Breast epithelium (tissue), 4 donors: ENCODE measurements at places on chromosomes 6 and 20. TPM values are rescaled to one million over a fixed set of nuclear protein-coding genes. Genes with fewer than 3 reads are reported as not detected.

- no peaks in the 10 kb centered on the region for H3K27me3 ChIP-seq
- no peaks in the 10 kb centered on the region for H3K36me3 ChIP-seq
- H3K4me1 ChIP-seq, result no peaks in the 10 kb centered on the region
- DNase-seq, result no peak
These were observed 593.4 kb upstream of the JAG1 start for GRCh38 chr20:11267131-11267761.

DNA sequence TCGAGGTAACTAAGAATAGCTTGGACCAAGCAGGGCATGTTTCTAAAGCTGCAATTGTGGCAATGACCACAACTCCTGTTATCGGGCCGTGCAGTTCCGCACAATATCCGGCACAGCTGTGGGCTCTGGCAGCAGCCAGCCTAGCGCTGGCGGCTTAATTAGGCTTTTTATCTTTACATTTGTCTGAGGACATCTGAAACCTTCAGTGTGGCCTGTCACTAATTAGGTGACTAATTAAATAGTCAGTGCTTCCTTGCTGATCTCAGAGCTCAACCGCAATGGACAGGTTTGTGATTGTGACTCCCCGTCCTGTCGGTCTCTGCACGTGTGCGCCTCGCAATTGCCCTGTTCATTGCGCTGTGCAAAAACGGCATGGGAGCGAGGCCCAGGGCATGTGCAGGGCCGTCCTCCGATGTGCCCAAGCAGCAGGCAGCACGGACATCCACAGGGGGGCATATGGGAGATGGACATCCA, 134.8 kb upstream of the INSM1 start:
- no peak overlapping the region for H3K27ac ChIP-seq
- no peaks in the 10 kb centered on the region for H3K36me3 ChIP-seq
- no peak overlapping the region for H3K4me3 ChIP-seq
- H3K27me3 ChIP-seq, result no peaks in the 10 kb centered on the region

DNA sequence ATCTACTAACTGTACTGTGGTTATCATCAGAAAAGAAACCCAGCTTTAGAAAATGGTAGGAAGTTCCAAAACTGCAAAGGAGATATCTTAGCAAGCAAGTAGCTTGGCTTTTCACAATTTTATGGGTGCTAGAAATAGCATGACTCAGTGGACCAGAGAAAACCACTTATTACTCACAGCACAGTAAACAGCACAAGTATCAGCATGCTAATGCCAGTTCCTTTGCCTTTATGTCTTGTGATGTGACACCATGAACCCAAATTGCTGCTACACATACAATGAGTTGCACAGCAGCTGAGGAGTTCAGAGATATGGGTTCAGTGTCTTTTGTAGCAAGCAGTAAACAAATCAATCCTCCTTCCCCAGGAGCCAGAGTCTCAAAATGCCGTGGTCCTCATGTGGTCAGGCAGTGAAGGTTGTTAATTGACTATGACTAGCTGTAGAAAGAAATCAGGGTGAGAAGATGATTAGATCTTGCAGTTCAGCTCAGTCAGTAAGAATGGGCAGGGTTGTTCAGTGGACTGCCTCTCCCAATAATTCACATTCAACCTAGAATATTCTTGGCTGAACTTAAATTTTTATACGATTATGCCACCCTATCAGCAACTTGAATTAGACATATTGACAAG, 73.3 kb downstream of the OPRM1 start:
- no peak overlapping the region for H3K27ac ChIP-seq
- no peak overlapping the region for H3K4me3 ChIP-seq
- no peak for DNase-seq
- no peaks in the 10 kb centered on the region for H3K4me1 ChIP-seq
- H3K27me3 ChIP-seq, result no peaks in the 10 kb centered on the region
- no peaks in the 10 kb centered on the region for H3K36me3 ChIP-seq

DNA sequence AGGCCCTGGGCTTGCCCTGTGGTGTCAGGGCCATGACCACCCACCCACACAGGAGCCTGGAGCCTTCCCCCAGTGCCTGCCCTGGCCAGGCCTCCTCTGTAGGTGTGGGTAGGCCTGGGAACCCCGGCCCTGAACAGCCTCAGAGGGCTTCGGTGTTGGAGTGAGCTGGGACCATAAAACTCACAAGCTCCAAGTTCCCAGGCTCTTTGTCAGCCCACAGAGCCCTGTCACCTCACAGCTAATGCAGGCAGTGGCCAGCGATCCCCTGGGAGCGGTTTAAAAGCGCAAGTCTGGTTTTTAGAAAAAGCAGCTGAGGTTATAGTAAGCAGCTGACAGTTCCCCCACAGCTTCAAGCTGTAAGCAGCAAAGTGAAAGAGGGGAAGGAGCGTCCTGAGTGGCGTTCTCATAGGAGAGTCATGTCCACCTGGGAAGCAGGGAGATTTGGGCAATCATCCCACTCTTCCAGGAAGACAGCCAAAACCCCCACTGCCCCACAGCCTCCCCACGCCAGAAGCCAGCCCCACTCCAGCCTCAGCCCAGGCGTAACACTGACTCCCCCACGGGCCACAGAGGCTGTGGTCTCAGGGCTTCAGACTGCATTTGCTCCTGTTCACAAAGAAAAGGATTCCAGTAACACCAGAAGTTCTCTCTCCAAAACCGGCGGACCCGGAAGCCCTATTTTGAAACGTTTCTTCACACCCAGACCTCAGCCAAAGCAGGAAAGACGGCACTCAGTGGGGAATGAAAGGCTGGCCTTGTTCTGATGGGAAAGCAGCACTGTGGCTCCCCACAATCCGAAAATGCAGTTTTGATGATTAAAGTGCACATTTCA, 34.3 kb upstream of the FOXC1 start:
- DNase-seq, result peak; percentile 69
- no peaks in the 10 kb centered on the region for H3K4me1 ChIP-seq
- H3K27ac ChIP-seq, result peak overlapping the region; percentile 92
- H3K36me3 ChIP-seq, result no peaks in the 10 kb centered on the region
- H3K4me3 ChIP-seq, result peak overlapping the region; percentile 12

- no peak overlapping the region for H3K27ac ChIP-seq
- no peak for DNase-seq
- H3K4me3 ChIP-seq, result no peak overlapping the region
These were observed 108.1 kb downstream of the BCKDHB start for GRCh38 chr6:80214436-80215022.

GRCh38 chr6:87645080-87645479, 55.1 kb downstream of the ORC3 start:
- no peak overlapping the region for H3K4me3 ChIP-seq
- no peak for DNase-seq
- H3K27ac ChIP-seq, result no peak overlapping the region
- no peaks in the 10 kb centered on the region for H3K36me3 ChIP-seq

DNA sequence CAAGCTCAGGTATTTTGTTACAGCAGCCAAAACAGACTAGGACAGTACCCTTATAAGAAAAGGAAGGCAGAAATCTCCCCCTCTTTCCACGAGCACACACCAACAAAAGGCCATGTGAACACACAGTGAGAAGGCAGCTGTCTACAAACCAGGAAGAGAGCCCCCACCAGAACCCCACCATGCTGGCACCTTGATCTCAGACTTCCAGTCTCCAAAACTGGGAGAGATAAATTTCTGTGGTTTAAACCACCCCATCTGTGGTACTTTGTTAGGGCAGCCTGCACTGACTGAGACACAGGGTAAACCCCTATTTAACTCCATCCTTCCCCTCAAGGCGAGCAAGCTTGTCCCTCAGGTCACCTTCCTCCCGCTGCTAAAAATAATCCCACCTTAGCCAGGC, 475.8 kb upstream of the JARID2 start:
- H3K27ac ChIP-seq, result no peak overlapping the region
- H3K27me3 ChIP-seq, result no peaks in the 10 kb centered on the region
- H3K4me3 ChIP-seq, result no peak overlapping the region
- H3K4me1 ChIP-seq, result no peaks in the 10 kb centered on the region

DNA sequence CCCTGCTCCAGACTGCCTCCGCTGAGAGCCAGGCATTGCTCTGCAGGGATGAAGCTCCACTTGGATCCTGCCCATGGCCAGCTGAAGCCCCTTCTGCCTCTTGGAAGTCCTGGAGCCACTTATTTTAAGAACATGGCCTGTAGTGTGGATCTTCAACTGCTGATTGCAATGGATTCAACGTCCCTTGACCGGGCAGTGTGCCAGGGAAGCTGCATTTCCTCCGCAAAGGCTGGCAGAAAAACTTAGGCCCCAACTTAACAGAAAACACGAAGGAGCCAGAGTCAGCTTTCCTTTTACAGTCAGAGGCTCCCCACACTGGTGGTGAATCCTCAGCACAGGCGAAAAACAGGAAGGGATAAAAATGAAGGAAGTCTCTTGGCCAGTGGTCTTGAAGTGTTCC, 26.3 kb upstream of the FOXQ1 start:
- no peak overlapping the region for H3K27ac ChIP-seq
- no peak overlapping the region for H3K4me3 ChIP-seq
- no peaks in the 10 kb centered on the region for H3K36me3 ChIP-seq
- H3K4me1 ChIP-seq, result no peaks in the 10 kb centered on the region
- DNase-seq, result no peak
- H3K27me3 ChIP-seq, result peaks cover 3% of the 10 kb centered on the region

DNA sequence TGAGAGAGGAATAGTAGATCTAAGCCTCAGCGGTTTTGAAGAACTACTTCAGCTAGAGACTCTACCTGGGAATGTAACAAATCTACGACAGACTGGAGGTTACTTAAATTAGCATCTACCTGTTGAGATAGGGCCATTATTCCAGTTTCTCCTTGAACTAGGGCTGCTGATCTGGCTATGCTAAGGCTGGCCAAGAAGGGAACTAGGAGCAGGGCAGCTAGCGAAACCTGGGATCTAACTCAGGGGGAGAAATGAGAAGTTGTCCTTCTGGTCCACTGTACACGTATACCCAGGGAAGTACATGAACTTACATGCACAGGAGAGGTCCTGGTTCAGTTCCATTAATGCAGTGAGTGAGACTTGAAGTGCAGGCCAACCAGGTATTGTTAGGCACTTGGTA, 156.7 kb downstream of the TRIM27 start:
- no peak overlapping the region for H3K4me3 ChIP-seq
- H3K27ac ChIP-seq, result no peak overlapping the region
- peaks cover 94% of the 10 kb centered on the region for H3K27me3 ChIP-seq
- no peaks in the 10 kb centered on the region for H3K4me1 ChIP-seq

- peak overlapping the region; percentile 79 for H3K27ac ChIP-seq
- H3K4me1 ChIP-seq, result peaks cover 8% of the 10 kb centered on the region
- no peaks in the 10 kb centered on the region for H3K36me3 ChIP-seq
These were observed 17.0 kb downstream of the TFAP2A start for GRCh38 chr6:10397756-10398445.

DNA sequence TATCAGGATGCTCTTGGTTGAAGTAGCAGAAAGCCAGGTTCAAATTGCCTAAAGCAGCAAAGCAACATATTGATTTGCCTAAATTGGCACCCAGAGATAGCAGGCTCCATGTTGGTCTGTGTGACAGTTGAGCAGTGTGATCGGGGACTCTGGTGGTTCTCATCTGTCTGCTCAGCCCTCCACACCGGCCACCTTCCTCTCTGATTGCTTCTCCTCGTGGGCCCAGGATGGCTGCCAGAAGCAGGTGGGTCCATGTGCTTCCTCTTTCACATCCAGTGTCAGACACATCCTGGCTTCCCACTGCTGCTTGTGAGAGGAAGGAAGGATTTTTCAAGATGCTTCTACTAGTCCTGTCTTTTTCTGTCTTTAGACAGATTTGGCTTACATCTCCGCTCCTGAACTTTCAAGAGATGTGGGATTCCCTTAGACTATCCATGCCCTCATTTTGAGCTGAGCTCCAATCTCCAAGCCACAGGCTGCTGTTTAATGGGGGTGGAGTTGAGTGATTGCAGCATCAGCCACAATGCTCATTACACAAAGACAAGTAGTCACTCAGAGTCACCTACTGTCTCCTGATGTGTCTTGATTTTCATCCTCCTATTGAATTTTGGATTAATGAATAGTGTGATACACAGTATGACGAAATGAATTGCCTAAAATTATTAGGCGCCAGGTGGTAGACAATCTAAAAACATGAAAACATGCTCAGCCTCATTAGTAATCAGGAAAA, 122.2 kb downstream of the ZDHHC14 start:
- no peaks in the 10 kb centered on the region for H3K4me1 ChIP-seq
- H3K36me3 ChIP-seq, result no peaks in the 10 kb centered on the region
- DNase-seq, result no peak
- H3K27ac ChIP-seq, result no peak overlapping the region
- H3K4me3 ChIP-seq, result no peak overlapping the region

DNA sequence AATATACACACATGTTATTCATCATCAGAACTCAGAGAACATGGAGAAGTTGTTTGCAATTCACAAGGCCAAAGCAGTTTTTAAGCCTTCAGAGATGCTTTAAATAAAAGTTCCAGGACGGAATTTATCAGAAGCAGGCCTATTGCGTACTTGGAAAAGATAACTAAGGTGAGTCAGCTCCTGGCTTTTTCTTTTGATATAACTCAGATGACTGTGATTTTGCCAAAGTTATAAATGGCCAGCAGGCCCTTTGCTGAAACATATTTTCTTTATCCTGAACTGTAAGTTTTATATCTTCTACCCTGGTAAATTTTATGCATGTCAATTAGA, 55.0 kb upstream of the PLCB1 start:
- no peak for DNase-seq
- H3K27ac ChIP-seq, result no peak overlapping the region
- no peaks in the 10 kb centered on the region for H3K27me3 ChIP-seq
- no peak overlapping the region for H3K4me3 ChIP-seq
- H3K36me3 ChIP-seq, result no peaks in the 10 kb centered on the region

DNA sequence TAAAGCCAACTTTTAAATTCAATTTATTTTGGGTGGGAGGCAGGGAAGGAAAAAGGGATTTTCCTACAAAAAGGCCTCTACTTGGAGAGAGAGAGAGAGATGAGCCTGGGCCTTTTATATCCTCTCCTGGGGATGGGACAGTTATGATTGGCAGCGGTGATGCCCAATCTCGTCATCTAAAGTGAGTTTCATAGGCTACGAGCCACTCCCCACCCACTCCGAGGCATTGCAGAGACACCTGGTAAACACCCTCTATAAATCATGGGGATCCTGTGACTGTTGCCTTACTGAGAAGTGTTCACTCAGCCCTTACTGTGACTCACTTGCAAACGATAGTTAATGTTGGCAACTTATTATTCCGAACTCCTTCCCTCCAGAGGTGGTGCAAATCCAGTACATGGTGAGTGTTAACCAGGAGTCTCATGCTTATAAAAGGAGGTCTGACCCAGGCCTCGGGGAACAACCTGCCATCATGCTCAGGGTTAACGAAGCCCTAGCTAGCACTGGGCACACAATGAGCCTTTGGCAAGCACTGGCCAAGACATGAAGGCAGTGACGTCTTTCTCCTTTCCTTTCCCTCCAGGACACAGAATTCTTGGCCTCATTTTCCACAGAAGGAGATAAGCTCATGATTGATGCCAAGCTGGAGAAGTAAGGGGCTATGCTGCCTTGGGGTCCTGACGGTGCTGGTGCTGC, 20.5 kb downstream of the BPIFB4 start:
- H3K4me1 ChIP-seq, result no peaks in the 10 kb centered on the region
- DNase-seq, result no peak
- H3K27me3 ChIP-seq, result no peaks in the 10 kb centered on the region
- H3K4me3 ChIP-seq, result no peak overlapping the region

- H3K36me3 ChIP-seq, result no peaks in the 10 kb centered on the region
- DNase-seq, result no peak
- H3K27ac ChIP-seq, result no peak overlapping the region
- peaks cover 6% of the 10 kb centered on the region for H3K4me1 ChIP-seq
These were observed 35.5 kb upstream of the NCOA3 start for GRCh38 chr20:47466213-47466612.

SLC35F1 gene
- total RNA-seq, result 0.80 TPM

TRIM31 gene
- total RNA-seq, result not detected

KIAA0408 gene
- total RNA-seq, result 3.3 TPM

PDE7B gene
- 5.2 TPM for total RNA-seq

KCNS1 gene
- total RNA-seq, result not detected

RIN2 gene
- total RNA-seq, result 82.7 TPM

TTK gene
- total RNA-seq, result 0.66 TPM

CALHM5 gene
- 0.73 TPM for total RNA-seq

HSPA12B gene
- total RNA-seq, result 7.0 TPM

CD40 gene
- 17.0 TPM for total RNA-seq

TBX18 gene
- total RNA-seq, result 8.8 TPM

CCM2L gene
- total RNA-seq, result 4.6 TPM
